Adrenal gland (tissue), 19 donors: ENCODE measurements at places on chromosomes 2 and 18. TPM values are rescaled to one million over a fixed set of nuclear protein-coding genes. Genes with fewer than 3 reads are reported as not detected.
A peak's percentile ranks its signal among the peaks of the same experiment; 100 is the strongest.

The SUCLG1 gene
- total RNA-seq, result 101 TPM

The C18orf32 gene
- 117 TPM for total RNA-seq

- DNase-seq, result peak; percentile 86
These were observed 4.7 kb upstream of the HPCAL1 start for GRCh38 chr2:10297959-10298531.

DNA sequence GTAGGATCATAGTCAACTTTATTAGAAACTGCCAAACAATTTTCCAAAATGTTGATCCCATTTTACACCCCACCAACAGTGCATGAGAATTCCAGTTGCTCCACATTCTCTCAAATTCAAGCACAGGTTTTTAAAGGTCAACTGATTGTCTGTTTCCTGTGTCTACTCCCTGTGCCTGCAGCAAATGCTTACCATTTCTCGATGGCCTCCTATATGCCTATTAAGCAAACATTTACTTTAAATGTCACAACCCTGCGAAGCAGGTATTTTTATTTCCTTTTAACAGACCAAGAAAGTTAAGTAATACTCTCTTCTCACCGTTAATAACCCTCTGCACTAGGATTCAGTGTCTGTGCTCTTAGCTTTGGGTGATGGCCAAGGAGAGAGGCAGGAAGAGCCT is 163.8 kb upstream of the EPB41L3 start:
- no peak for DNase-seq

DNA sequence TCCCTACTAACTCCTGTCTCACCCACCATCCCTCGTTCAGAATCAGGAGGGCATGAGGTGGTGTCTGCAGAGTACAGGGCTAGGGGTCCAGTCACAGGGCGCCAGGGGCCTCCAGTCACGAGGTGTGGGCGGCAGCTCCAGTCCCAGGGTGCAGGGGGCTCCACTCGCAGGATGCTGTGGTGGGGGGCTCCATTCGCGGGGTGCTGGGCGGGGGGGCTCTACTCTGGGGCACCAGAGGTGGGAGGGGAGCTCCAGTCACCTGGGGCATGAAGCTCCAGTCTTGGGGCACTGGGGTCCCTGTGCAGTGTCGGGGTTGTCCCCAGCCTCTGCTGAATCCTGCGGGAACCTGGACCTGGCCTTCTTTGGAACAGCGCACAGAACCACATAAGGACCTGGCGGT is 66.0 kb downstream of the EIPR1 start:
- DNase-seq, result no peak

DNA sequence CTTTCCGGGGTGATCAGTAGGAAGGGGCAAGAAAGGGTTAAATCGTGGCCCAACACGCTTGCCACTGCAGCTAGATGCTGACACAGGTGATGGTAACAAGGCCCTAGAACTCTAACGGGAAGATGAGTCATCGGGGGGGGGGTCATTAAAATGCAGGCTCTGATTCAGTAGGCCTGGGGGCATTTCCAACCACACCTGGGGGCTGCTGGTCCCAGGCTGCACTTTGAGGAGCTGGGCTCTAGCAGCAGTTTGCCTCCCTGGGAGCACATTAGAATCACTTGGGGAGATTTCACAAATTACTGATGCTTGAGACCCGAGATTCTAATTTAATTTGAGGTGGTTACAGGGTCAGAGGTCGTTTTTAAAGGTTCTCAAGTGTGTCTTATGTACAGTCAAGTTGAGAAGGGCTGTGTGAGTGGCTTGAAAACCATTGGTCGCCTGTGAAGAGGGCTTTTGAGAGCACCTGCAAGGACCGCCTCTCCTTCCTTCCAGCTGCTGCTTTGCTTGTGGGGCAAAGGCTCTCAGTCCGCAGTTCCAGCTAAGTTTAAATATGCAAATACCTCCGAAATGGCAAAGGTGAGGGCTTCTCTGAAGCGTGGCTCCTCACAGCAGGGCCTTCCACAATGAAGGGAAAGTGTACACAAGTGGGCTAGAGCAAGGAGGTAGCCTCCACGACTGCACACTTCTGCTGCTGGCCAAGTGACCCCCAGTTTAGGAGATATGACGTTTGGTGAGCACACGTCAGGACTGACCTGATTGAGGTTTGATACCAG is 128.0 kb upstream of the MSH6 start:
- DNase-seq, result no peak

GRCh38 chr2:130251535-130251872 is 53.3 kb upstream of the TUBA3E start:
- no peak for DNase-seq

GRCh38 chr2:240811346-240812300 is 8.4 kb downstream of the KIF1A start:
- DNase-seq, result peak; percentile 24

GRCh38 chr2:10934979-10935350 is 23.2 kb downstream of the KCNF1 start:
- no peak for DNase-seq
